ENCODE measurements at places on chromosomes 6 and 20. TPM values are rescaled to one million over a fixed set of nuclear protein-coding genes. Genes with fewer than 3 reads are reported as not detected.

The ADGB gene
- total RNA-seq = not detected

The CLVS2 gene
- total RNA-seq = not detected

The CRISP2 gene
- total RNA-seq = not detected

The HTR1E gene
- not detected for total RNA-seq

DNA sequence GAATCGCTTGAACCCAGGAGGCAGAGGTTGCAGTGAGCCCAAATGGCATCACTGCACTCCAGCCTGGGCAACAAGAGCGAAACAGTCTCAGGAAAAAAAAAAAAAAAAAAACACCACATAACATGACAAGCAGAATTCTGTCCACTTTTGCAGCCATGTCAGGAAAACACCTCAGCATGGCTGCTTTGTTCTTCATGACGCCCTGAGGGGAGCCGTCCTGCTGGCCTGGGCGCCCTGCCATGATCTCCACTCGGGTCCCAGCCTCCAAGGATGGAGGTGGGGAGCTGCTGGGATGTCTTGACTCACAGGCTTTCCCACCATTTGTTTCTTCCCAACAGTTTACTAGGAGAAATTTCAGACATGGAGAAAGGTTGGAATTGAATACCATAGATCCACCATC is 42.2 kb downstream of the SNX9 start:
- no peak for DNase-seq

DNA sequence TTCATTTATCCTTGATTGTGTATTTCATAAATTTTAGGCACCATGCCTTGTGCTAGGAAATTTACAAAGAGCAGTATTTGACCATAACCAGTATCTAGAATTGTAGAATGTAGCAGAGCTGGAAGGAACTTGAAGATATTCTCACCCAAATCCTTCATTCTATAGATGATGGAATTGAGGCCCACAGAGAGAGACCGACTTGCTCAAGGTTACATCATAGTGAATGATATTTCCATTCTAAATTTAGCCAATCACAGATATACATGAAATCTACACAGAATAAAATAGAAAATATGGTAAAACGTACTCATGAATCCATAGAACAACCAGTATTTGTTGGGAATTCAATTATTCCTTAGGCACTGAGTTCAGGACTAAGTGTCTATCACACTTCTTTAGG is 10.9 kb upstream of the SGK1 start:
- no peak for DNase-seq

GRCh38 chr6:43708860-43709653 is 21.5 kb upstream of the MRPS18A start:
- peak; percentile 88 for DNase-seq

- DNase-seq = no peak
Observed at GRCh38 chr20:44072384-44072783, 114.6 kb downstream of the JPH2 start.

GRCh38 chr20:45323731-45324130 is 15.6 kb upstream of the MATN4 start:
- DNase-seq = peak; percentile 69

DNA sequence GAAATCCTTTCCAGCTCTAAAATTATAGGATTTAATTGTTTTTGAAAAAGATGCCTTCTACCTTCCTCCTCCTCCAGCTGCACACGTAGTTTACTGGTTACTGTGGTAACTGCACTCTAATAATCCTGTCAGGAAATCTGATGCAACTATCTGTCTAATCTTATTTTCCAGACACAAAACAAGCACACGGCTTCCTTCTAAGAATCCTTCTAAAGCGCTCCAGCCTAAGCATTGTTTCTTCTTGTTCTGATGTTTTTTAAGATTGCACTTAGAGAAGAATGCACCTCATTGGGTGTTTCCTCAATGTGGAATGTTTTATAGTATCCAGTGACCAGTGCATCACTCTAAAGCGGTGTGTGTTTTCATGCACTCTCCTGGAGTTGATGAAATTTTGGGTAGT is 63.6 kb downstream of the CARMIL1 start:
- DNase-seq = no peak

DNA sequence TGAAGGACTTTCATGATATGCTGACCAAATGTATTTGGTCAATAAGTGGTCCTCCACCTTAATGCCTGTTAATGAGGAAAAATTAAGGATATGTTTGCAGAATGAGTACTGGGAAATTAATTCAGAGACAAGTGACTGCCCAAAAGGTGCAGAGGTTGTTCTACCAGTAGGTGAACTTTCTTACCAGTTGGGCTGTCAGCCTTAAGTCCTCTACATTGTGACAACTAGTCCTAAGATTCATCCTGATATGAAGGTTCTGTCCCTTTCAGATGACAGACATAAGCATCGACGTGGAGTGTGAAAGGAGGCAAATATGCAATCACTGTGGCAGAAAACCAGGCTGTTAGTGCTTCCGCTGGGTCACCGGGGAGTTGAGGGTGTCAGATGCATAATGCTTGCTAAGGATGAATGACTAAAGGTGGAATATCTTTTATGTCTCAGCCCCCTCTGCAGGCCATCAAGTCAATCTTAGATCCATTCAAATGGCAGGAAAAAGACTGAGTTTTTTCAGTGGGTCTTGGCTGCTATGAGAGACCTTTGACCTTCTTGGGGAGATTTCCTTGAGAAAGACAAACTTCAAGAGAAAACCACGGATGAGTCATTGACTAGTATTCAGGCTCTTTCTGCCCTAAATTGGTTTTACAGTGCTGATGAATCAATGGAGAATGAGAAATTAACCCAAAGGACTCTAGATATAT is 226.0 kb downstream of the TPBG start:
- peak; percentile 57 for DNase-seq

DNA sequence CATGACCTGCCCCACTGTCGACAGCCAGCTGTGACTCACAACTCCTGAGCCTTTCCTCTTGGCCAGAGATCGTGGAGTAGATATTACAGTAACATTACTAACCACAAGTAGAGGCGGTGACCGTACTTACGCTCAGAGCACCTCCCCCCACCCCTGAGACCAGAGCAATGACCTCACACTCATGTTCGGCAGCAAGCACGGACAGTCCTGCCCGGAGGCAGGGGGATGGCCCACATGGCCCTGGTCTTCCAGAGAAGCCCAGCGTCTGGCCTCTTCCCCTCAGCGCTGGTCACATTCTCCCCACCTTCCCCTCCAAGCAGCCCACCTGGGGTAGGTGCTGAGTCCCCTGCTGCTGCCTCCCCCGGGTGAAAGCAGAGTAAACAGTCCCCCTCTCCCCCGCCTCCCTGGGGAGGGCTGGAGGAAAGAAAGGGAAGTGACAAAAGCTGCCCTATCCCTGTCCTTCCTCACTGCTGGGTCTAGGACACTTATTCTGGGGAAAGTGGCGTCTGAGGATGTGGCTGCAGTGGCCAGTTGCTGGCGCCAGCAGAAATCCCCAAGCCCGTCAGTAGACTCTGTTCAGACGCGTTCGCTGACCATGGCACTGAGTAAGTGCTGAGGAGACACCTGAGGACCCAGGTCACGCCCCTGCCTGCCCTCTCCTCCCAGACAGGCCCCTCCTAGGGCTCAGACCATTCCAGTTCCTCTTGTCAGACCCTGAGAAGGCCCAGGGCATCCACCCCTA is 68.5 kb downstream of the MRPL14 start:
- peak; percentile 97 for DNase-seq

DNA sequence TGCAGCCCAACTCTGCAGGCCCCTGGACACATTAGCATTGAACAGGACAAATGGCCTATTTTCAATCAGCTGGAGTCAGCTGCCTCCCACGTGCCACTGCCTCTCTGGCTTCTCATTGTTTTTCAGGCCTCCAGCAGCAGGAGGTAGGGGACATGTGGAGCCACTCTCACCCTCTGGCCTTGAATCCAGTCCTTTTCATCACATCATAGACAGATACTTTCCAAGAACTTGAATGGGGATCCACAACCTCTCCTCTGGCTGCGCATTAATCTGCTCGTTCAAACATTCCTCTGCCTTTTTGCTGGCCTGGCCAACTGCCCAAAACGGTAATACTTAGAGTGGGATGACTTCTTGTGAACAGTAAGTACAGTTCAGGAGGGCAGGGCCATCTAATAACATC is 592.3 kb downstream of the PKHD1 start:
- DNase-seq = no peak

All from osteoblast (primary cell).